ENCODE measurements at places on chromosomes 7 and 10.

DNA sequence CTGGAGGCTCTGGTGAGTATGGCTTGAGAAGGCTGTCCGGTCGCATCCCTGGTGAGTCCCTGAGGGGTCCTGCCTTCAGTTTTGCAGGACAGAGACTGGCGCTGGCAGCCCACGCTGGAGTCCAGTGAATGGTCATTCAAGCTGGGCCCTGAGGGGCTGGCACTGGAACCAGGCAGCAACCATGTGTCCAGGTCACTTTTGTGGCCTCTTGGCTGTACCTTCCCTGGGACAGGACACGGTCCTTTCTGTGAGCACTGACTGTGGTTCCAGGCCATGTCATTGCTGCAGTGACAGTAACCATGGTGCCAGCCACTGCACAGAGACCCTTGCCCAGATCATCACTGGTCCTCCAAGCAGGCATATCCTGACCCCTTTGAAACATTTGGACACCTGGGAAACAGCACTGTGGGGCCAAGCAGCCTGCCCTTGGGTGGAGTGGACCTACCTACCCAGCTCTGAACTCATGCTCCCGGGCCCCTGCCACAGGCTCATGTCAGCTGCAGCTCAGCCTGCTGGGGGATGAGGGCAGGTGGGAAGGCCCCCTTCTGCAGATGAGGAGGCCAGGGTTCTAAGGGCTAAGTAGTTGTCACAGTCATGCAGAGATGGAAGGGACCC is 72.1 kb downstream of the ADCY1 start:
- DNase-seq = no peak

DNA sequence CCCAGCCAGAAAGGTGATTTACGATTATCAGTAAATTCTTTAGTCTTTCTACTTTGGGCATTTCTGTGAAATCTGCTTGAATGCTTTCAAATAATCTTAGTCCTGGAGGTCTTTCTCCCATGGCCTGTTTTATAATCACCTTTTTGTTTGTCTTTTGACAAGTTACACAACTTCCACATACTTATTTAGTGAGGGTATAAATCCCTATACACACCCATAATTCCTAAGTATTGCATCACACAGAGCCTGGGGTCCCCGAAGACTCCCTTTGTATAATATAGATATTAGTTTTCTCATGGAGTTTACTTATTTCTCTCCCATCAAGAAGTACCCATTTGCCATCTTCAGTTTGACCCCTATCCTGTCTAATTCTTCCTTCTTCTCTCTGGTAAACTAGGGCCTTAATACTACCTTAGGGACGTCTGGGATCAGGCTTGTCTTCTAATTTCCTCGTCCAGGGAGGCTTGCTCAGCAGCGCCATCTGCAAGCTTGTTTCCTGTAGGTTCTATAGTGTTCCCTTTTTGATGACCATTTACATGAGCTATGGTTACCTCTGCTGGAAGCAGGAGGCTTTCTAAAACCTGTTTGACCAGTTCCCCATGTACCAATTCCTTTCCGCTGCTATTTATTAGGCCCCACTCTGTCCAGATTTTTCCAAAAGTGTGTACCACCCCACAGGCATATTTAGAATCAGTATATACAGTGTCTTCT is 8.1 kb downstream of the DNAH11 start:
- DNase-seq = no peak

- DNase-seq = peak; percentile 1
These were observed 114.9 kb downstream of the HDAC9 start for GRCh38 chr7:18610331-18610948.

DNA sequence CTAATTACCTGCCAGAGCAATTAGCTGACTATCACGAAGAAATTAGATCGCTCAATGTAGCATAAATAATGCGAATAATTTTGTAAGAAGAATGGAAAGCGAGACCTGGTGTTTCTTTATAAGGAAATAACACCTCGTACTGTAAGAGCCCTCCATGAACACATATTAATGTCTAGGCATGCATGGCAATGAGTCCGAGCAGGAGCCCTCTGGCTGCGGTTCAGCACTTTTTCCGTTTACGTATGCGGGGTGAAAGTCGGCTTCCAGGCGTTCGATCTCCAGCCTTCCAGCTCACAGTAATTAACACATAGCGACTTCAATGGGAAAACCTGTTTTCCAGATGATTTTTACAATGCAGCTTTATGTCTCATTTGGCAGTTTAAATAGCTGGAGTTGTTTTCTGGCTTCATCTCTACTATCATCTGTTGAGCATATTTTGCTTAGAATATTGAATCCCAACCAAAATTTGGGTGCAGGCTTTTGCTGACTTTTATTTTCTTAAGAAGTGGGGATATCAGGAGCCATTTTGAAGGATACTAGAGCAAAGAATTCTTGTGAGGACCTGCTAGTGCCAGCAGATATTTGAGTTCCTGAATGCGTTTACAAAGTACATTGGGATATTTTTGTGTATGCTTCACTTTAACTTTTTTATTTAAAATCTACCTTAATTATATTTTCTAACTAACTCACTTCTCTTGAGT is 7.2 kb upstream of the SP8 start:
- no peak for DNase-seq

GRCh38 chr10:29227201-29227600 is 61.7 kb upstream of the LYZL1 start:
- DNase-seq = no peak

DNA sequence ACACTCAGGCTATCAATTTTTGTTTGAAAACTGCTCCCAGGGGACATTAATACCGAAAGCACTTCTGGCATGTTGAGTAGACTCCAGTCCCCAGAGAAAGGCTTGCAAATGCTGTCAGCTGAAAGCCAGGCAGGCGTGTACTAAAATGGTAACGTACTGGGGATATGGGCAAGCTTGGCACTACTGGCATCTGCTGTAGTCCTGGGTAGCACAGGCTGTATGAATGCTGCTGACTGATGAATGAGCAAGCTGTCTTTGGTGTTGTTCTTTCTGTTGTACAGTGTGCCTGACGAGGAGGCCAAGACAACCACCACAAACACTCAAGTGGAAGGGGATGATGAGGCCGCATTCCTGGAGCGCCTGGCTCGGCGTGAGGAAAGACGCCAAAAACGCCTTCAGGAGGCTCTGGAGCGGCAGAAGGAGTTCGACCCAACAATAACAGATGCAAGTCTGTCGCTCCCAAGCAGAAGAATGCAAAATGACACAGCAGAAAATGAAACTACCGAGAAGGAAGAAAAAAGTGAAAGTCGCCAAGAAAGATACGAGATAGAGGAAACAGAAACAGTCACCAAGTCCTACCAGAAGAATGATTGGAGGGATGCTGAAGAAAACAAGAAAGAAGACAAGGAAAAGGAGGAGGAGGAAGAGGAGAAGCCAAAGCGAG is 53.5 kb upstream of the AGBL3 start:
- DNase-seq = no peak

GRCh38 chr7:100886142-100886935 is 3.2 kb downstream of the UFSP1 start:
- DNase-seq = no peak

- DNase-seq = no peak
These were observed 70.6 kb downstream of the MET start for GRCh38 chr7:116742641-116743040.

- peak; percentile 8 for DNase-seq
These were observed 44.8 kb upstream of the EGR2 start for GRCh38 chr10:62860946-62861345.

DNA sequence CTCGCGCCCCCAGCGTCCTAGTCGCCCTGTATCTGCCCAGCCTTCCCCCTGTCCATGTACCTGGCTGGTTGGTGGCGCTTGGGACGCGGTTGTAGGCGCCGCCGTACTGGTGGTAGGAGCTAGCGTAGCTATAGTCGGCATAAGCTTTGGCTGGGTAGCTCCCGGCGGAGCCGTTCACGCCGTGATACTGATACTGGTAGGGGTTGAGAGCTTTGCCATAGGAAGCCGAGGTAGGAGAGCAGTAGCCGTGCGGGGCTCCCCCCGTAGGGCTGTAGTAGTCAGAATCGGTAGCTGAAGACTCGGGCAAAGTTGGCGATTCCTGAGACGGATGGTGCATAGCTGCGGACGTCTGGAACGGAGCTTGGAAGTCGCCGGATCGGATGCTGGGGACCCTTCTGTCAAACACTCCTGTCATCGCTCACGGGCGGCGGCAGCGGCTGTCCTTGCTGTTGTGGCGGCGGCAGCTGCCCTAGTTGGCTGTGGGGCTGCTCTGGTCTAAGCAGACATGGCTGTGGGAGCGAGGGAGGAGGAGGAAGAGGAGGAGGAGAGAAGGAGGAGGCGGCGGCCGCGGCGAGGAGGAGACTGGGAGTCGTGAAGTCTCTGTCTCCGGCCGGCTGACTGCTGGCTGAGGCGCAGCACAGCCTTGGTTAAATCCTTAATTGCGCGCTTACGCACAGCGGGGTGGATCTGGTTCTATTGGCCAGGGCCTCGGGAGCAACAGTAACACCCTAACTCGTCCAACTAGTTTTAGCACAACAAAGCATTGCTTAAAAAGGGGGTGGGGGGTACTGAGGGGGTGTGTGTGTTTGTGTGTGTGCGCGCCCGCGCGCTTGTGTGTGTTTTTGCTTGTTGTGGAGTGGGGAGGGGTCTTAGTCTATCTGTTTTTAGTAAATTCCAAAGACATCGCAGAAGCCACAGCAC is at the start of gene DLX5:
Gene DLX5 (minus strand): TSS at position 623 of the 921 bp plus-strand sequence. CDS start 208 bp downstream, at position 415.
- no peak for DNase-seq

DNA sequence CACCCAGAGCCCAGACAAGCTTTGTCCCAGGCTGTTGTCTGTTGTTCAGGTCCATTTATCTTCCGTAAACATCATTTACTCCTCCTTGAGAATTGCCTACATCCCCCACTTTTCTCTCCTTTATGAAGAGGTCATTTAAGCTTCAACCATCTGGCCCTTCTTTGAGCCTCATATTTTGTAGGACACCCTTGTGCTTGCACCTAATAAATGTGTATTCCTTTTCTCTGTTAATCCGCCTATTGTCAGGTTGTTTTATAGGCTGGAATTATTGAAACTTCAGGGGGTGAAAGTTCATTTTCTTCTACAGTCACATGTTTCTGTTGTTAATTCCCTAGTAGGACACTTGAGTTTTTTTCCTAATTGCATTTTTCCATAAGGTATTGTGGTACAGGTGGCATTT is 19.6 kb upstream of the CTTNBP2 start:
- no peak for DNase-seq

- no peak for DNase-seq
These were observed 128.9 kb upstream of the FRMD4A start for GRCh38 chr10:14459665-14460064.

GRCh38 chr7:98079891-98080648 is 26.6 kb upstream of the LMTK2 start:
- DNase-seq = no peak

- peak; percentile 7 for DNase-seq
These were observed 70.7 kb downstream of the LCOR start for GRCh38 chr10:96902731-96903358.

- DNase-seq = no peak
These were observed 390.0 kb upstream of the MKI67 start for GRCh38 chr10:128516180-128516579.

DNA sequence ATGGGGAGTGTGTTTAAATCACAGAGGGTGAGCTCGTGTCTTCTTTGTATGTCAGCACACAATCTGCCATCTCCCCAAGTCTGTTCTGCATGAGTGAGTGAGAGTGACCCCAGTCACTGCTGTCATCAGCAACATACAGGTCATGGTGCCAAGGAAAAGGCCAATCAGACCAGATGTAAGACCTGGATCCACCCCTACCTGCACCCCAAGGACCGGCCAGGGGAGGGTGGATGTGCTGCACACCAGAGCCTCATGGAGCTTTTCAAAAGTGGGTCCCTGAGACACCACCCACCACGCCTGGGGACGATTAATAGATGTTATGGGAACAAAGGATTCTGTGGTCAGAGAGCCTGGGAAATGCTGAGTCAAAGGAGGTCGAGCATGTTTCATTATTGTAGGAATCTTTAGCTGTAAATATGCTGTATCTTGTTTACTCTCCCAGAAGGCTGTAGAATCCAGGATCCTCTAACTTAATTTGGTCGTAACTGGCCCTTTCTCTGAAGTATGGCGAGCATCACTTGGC is 420.5 kb downstream of the RPS24 start:
- no peak for DNase-seq

GRCh38 chr10:94602729-94603515 is 57.3 kb downstream of the HELLS start:
- DNase-seq = peak; percentile 25

- no peak for DNase-seq
These were observed 2.5 kb downstream of the HPSE2 start for GRCh38 chr10:99233000-99233688.

GRCh38 chr10:114118514-114118913 is 55.5 kb downstream of the CCDC186 start:
- DNase-seq = no peak

GRCh38 chr7:130207033-130207432 is 627 bp upstream of the SSMEM1 start:
- DNase-seq = no peak

Data from activated CD4-positive, alpha-beta T cell treated with anti-CD3 and anti-CD28 coated beads, Interleukin-10, Interleukin-2, amounts not matched to agents 100 ng/mL and 50 ng/mL, durations not matched to agents 16 hours and 8 hours (primary cell).